Kasumi-1 (cell line): ENCODE measurements at places on chromosomes 12 and 14.

GRCh38 chr14:105093431-105094192 lies 28.4 kb upstream of the GPR132 start:
- peak; percentile 28 for DNase-seq

- DNase-seq = no peak
These were observed 26.7 kb downstream of the SERPINA1 start for GRCh38 chr14:94361682-94362081.

GRCh38 chr12:124744659-124745464 lies 118.8 kb downstream of the SCARB1 start:
- no peak for DNase-seq

DNA sequence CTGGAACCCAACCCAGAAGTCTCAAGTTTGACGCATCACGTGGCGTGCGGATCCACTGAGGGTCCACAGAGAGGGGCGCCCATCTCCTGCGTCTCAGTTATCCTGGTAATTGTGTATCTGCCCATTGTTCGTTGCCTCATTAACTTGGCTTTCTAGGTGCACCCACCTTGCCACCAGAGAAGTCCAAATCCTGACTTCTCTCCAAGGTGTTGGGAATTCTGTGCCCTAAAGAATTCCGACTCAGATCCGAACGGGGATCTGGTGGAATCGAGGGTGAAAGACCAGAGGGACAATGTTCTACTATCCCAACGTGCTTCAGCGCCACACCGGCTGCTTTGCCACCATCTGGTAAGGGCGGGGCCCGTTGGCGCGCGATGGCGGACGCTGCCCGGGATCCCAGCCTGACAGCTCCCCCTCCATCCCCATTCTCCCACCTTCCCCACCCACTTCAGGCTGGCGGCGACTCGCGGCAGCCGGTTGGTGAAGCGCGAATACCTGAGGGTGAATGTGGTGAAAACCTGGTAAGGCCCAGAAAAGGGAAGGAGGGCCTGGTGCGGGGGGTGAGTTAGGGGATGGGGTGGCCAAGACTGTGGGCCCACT lies 481 bp downstream of the REC8 start:
- DNase-seq = no peak

GRCh38 chr14:51481643-51482042 lies 170.1 kb upstream of the FRMD6 start:
- no peak for DNase-seq

- DNase-seq = no peak
These were observed 143.6 kb downstream of the RGS6 start for GRCh38 chr14:72075649-72076334.

DNA sequence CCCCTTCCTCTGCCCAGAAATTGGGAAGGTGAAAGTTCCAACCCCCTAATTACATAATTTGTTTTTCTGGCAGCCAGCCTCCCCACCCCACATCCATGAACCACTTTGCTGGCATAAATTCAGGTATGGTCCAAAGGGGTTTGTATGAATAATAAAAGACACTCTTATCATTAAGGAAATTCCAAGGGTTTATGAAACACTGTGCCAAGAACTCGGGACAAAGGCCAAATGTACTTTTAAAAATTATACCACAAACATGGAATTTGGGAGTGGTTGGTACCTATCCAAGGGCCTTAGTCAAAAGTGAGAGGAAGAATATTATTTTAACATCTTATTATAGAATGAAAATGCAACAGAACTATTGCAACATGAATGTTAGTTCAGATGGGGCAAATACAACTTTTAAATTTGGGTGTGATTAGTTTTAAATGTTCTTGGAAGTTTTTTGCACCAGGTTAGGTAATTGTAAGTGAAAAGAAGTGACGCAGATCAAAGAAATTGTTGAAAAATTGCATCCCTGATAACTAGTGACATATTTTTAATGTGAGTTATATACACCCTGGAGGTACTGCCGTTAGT lies 217.8 kb downstream of the TMEM117 start:
- DNase-seq = no peak

DNA sequence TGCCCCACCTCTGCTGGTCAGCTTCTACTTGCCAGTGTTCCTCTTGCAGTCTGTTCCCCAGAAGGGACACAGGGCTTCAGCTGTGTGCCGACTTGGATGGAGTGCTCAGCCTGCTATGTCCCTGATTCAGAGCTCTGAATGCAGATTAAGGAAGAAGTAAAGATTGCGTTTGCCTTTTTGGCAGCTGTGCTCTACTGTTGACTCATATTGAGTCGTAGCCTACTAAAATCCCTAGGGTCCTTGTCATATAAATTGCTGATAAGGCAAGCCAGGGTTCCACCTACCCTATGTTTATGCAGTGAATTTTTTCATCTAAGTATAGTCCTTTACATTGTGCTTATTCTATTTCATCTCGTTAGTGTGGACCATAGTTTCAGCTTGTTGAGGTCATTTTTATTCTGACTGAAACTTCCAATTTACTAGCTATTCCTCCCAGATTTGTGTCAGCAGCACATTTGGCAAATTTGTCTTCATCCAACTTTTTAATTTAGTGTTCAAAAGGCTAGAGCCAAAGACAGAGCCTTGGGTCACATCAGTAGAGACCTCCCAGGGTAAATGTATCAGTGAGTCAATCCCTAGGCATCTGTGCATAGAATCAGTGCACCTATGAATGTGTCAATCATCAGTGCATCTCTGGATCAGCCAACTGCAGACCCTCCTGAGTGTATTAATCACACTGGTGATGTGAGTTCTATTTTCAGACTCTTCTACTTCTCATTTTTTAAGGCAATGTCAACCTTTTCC lies 31.9 kb downstream of the CACNA1C start:
- DNase-seq = no peak

GRCh38 chr12:13128291-13128965 lies 25.0 kb upstream of the GSG1 start:
- DNase-seq = no peak

DNA sequence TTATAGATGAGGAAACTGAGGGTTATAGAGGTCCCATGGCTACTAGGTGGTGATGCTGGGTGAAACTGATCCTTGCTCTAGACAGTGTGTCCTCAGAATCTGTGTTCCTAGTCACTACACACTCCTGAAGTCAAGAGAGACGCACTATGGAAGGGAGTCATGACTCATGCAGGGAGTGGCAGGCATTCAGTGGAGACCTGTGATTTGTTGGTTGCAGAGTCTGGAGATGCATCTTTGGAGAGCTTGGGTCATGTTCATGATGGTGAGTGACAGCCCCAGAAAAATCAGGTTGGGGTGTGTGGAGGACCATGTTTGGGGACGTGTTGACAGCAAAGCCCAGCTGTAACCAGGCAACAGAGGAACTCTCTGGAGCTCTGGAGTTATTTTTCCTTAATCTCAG lies 38.0 kb upstream of the FBXO21 start:
- DNase-seq = no peak

DNA sequence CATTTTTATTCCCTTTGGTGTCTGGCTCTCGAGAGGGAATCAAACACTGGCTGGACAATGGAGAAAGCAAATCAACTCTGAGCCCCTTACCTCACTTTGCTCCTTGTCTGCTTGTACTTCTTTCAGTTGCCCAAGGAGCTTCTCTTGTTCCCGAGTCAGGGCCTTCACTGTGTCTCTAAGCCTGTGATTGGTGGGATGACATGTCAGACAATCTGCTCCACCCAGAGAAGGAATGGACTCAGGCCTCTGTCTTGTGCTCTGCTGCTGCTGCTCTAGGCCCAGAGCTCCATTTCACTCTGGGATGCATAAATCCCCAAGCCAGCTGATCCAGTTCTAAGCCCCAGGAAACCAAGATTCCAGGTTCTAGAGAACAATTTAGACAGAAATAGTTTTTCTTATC lies 7.6 kb downstream of the CALCOCO1 start:
- DNase-seq = no peak

- no peak for DNase-seq
These were observed 9.2 kb upstream of the PNMA1 start for GRCh38 chr14:73723406-73723796.

GRCh38 chr14:74065746-74066575 lies 18.3 kb downstream of the ALDH6A1 start:
- DNase-seq = no peak

GRCh38 chr14:81120501-81120900 lies 100.3 kb downstream of the GTF2A1 start:
- no peak for DNase-seq

DNA sequence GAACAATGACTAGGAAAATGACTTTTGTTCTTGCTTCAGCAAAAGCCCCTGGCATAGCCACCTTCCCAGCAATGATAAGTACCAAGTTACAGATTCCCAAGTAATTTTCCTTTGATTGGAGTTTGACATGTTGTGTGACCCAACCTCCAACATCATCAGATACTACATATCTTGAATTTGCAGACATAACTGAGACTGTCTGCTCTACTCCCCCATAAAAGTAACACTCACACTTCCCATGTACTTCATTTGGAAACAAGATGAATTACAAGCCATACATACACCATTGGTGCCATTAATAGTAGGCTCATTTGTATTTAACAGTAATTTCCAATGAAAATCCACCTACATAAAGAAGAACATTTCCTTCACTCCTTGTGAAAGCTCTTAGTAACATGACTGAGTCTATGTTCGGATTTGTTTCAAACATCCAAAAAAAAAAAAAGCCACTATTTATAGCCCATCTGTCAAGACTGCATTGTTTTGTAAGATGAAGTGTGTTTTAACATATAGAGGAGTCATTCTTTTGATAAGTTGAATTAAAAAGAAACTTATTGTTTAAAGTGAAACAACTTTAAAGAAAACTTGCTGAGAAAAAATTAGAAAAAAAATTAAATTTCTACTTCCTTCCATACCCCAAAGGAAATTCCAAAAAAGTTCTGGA lies 12.0 kb upstream of the SLCO1A2 start:
- DNase-seq = no peak
